ENCODE measurements at places on chromosomes 2 and 18.

- DNase-seq = no peak
Measured at GRCh38 chr2:190167702-190168101, 105.2 kb upstream of the MSTN start.

DNA sequence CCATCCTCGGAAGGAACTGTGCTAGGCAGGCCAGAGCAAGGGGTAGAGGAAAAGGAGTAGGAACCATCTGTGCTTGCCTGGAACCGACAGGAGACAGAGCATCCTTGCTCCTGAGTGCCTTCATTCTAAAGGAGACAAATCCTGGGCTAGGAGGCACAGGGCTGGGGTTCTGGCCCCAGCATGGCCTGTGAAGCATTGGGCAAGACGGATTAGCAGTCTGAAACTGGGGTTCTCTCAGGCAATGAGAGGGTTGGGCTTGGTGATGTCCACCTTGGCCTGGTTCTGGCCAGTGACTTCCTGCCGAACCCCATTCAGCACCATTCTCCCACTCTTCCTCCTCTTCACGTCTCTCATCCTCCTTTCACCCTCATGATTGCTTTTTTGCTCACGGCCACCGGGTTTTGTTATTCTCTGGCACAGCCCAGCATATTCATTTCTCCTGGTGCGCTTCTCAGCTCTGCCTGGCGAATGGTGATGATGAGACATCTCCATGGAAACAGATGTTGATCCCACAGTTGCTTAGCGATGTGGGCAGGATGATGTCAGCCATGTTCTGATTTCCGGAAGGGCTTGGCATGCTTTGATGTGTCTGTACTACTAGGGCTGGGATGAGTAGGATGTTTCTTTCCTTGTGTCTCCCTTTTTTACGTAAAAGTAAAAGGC lies 127.7 kb downstream of the CAPN13 start:
- no peak for DNase-seq

- no peak for DNase-seq
Measured at GRCh38 chr2:234577191-234577590, 80.3 kb upstream of the ARL4C start.

DNA sequence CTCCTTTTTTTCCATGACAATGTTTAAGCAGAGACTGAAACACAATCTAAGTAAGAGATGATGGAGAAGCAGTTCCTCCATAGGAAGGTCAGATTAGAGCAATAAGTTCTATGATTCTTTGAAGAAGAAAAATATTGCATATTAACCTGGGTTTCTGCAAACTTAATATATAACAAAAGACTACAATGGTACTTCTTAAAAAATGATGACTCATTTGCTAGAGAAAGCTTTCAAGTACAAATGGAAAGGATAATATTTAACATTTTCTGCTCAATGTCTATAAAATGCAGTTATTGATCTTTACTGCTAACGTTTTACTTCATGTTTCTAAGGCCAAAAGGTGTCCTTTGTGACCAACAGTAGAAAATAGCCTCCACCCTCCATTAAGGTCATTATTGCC lies 158.6 kb downstream of the DOCK10 start:
- no peak for DNase-seq

- no peak for DNase-seq
Measured at GRCh38 chr2:131588152-131588873, 60.6 kb downstream of the CCDC74A start.

GRCh38 chr2:187468262-187468661 lies 20.2 kb upstream of the CALCRL start:
- no peak for DNase-seq

DNA sequence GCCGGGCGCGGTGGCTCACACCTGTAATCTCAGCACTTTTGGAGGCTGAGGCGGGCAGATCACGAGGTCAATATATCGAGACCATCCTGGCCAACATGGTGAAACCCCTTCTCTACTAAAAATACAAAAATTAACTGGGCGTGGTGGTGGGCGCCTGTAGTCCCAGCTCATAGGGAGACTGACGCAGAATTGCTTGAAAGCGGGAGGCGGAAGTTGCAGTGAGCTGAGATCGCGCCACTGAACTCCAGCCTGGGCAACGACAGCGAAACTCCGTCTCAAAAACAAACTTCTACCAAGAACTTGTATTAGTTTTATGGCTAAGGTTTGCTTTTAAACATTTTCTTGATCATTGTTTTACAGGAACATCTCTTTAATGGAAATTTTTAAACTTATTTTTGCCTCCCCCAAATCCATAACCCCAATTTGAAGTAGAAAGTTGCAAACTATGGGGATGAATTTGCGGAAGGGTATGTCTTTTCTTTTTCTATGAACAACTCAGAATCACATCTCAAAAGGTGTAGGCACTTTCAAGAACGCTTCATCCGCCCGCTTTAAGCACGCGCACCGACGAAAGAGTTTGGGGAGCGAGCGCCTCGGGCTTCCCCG lies 46.8 kb upstream of the PTMA start:
- DNase-seq = no peak

GRCh38 chr18:52716973-52717372 lies 377.0 kb downstream of the DCC start:
- DNase-seq = no peak

DNA sequence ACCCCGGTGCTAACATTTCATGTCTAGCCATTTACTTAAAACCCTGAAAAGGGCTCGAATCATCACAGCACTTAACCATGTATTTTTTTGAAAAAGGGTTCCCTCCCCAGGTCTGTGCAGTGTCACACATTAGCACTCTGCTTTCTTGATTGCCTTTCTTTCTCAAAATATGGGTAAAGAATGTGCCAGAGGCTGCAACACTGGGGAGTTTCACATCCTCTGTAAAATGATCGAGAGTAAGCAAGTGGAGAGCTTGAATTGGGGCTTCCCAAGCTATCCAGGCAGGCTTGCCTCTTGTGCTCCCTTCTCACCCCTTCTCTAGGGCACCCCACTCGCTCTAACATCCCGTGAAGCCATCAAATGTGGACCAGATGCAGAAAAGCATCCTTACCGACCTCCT lies 177.0 kb upstream of the CCDC68 start:
- no peak for DNase-seq

DNA sequence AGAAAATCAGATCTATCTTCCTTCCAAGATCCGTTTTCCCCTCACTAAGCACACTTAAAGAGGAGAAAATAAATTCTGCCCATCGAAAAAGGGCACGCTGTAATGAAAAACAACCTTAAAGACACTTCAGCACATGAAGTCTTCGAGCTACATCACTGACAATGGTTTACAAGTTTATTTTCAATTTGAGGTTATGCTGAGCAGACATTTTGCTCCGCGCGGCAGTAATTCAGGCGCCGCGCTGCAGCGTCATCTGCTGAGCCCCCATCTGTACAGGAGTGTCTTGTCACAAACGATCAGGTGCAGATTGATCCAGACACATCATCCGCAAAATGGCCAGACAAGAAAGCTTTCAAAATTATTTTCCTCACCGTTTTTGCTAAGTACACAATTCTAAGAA lies 341.7 kb downstream of the STK39 start:
- no peak for DNase-seq

DNA sequence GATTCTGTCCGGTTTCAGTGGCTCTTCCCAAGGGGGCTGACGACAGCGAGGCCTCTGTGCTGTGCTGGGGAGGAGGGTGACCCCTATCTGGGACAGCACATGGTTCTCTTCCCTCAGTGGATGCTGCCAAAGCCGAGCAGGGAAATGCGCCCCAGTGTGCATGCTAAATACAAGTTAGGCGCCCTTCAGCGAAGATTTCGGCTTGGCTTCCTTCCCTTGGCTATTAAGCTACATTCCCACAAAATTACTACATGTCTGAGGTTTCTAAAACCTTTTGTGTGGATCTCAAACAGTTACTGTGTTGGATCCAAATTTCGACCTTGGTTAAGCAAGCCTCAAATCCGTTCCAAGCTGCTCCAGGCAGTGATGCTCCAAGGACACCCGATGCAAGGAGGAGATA lies 440.3 kb downstream of the NRXN1 start:
- no peak for DNase-seq

- DNase-seq = peak; percentile 73
Measured at GRCh38 chr2:161238560-161239325, 69.5 kb upstream of the PSMD14 start.

DNA sequence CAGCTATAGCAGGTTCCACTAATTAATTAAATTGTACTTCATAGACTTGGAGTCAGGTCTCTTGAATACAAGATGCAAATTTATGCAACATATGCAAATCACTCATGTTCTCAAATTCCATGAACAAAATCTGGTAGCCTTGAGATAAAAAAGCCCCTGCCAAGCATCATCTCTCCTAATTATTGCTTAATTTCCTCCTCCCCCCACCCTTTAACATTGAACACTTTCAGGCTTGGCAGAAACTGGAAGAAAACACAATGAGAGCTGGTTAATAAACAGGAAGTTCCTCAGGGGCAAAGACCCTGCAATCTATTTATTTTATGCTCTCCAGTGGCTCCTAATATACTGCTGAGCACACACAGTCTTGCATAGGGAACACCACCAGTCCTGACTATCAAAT lies 35.6 kb upstream of the ACVR1 start:
- DNase-seq = no peak

DNA sequence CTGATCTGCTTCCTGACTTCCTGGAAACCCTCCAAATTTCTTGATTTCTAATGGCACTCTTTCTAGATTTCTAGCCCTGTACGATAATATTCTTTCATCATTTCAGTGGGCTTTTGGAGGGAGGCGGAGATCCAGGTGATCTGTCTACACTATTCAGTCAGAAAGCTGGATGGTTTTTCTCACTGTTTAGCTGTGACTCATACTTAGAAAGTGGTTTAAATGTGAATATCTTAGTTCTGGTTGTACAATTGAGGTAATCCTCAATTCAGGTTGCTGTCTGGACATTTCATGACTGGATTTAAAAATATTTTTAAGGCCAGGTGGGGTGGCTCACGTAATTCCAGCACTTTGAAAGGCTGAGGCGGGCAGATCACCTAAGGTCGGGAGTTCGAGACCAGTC lies 20.8 kb downstream of the SEH1L start:
- DNase-seq = no peak

GRCh38 chr2:238667008-238667407 lies 180.9 kb upstream of the TWIST2 start:
- DNase-seq = no peak

DNA sequence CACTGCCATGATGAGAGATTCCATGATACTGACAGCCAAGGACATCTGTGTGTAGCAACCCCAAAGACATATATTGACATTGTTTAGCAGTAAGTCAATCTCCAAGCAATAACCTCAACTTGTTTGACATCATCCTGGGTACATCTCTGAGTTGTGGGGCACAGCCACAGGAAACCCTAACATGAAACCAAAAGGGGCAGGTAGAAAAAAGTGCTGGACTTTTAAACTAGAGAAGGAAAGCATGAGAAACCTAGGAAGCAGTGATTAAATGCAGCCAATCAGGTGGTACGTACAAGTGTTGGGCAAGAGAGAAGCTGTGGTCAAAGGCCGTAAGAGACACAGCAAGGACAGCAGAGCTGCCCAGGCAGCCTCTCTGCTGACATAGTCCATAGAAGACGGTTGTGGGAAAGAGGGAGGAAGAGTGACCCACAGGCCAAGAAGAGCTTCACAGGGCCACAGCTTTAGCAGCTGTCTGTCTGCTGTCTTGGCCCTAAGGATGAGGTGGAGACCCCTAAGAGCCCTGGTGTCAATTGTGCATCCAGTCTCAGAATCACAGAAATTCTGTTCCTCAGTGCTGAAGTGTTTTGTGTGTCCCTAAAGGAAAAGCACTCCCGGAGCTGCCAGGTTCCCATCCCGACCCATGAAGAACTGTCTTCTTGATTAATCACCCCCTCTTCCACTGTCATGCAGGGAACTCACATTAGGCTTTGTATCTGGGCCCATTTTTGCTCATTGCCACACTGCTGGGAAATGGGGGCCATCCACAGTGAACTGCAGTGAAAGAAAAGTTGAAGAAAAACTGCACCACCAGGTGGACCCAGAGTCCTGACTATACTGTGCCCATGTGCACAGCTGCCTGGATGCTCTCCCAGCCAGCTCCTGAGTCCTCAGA lies 25.4 kb upstream of the CHN1 start:
- peak; percentile 37 for DNase-seq

GRCh38 chr2:191245869-191246531 lies 796 bp downstream of the MYO1B start:
- peak; percentile 50 for DNase-seq

DNA sequence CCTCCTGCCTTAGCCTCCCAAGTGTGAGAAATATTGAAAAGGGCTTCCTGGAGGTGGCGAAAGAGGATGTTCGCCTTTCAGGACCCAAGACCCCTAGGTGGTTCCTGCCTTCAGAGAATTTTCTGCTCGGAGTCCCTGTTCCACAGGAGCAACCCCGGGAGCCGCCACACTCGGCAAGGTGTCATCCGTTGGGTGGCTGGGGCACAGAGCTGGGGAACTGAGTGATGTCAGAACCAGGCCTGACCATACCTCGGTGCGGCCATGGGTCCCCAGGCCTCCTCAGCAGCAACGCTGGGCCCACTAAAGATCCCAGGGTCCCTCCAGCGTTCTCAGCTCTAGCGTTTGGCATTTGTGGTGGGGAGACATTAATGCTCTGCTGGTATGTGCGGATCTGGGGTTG lies 23.7 kb upstream of the TAF1B start:
- no peak for DNase-seq

DNA sequence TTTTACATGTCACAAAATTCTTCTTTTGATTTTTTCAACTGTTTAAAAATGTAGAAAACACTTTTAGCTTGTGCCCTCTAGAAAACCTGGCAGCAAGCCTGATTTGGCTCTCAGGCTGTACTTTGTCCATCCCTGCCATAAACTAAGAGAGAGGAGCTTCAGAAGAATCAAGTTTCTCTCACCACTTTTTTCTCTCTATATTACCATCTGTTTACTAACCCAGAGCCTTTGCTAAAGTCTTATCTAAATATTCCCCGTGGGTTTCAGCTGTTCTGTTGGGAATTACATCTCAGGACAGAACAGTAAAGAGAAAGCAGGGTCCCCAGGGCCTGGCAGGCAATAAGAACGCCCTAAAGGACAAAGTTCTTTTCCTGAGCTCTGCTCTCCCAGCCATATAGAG lies 409.1 kb upstream of the CRIM1 start:
- no peak for DNase-seq

GRCh38 chr18:48135436-48135966 lies 205.0 kb upstream of the SMAD2 start:
- no peak for DNase-seq

GRCh38 chr2:150030436-150031190 lies 443.0 kb upstream of the MMADHC start:
- DNase-seq = no peak

DNA sequence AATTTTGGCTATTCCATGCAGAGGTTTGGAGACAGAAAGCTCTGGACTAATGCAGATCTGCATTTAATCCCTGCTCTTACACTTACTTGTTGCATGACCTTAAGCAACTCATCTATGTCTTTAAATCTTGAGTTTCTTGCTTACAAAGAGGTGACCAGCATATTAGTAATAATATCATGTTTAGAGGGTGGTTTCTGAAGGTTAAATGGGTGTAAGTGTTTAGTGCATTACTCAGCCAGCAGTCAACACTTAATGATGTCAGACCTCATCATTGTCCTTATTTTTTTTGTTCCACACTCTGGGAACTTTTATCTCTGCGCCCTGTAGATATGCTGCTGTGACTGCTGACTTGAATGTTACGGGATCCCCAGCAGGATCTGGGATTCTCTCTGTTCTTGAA lies 1.7 kb downstream of the IL1RL1 start:
- DNase-seq = no peak

- no peak for DNase-seq
Measured at GRCh38 chr2:207747653-207748560, 21.8 kb downstream of the FZD5 start.

Data from activated CD4-positive, alpha-beta T cell treated with anti-CD3 and anti-CD28 coated beads for 48 hours (primary cell).